M059J (cell line): ENCODE measurements at places on chromosomes 16 and 17. TPM values are rescaled to one million over a fixed set of nuclear protein-coding genes. Genes with fewer than 3 reads are reported as not detected.

Gene CRISPLD2
- total RNA-seq, result 22.7 and 37.3 TPM in 2 replicates

Gene HAS3
- 0.20 and 1.3 TPM in 2 replicates for total RNA-seq

Gene PMM2
- 42.7 and 61.0 TPM in 2 replicates for total RNA-seq

- no peak for DNase-seq
Observed at GRCh38 chr16:31082368-31083045, 6.2 kb downstream of the PRSS53 start.

DNA sequence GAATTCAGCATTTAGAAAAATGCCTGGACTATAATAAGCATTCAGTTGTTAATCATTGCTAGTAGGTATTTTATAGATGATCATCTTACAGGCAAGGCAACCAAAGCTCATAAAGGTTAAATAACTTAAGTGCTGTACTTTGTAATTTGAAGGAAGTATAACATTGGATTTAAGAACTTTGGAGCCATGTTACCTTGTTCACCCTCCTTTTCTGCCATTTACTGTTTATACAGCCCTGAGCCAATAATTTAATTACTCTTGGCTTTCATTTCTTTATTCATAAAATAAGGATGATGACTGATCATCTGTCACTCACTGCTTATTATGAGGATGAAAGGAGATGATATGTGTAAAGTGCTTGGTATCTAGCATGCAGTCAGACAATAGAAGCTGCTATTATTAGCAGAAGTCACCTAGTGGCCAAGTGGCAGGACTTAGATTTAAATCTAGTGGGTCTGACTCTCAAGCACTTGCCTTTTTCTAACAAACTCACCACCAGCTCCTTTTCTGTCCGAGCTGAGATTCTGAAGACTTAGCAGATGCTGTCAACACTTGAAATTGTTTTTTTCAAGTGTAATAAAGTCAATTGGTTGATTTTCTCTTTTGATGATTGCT is 18.3 kb upstream of the DDX52 start:
- no peak for DNase-seq

DNA sequence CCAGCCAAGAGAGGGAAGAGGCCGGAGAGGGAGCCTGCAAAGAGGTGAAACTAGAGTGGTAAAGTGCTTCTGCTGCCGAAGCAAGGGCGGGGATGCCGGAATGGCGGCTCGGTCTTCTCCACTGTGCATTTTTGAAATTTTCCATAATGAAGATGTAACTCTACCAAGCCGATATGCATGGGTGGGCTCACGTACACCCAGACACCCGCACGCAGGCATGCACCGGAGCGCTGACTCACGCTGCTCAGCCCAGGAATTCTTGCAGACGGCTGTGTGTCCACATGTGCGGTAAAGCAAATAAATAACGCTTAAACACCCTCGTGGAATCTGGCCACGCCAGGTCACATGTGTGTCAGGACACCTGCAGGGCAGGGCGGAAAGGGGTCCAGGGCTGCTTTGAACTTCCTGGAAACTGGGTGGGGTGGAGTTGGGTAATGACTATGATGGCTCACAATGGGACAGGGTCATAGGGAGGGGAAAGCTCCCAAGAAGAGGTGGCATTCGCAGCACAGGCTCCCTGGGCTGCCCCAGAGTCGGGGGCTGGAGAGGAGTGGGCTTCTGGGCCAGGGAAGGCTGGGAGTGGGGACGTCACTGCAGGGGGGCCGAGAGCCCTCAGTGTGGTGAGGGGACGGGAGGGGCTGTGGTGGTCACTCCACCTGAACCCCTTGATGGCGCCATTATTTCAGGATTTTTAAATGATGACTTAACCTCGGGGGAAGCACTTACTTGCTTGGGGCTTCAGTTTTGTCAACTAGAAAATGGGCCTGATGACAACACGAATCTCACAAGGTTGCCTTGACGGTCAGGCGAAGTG is 265.5 kb downstream of the PARN start:
- peak; percentile 88 for DNase-seq

- no peak for DNase-seq
Observed at GRCh38 chr16:20333120-20333519, 5.8 kb upstream of the GP2 start.

DNA sequence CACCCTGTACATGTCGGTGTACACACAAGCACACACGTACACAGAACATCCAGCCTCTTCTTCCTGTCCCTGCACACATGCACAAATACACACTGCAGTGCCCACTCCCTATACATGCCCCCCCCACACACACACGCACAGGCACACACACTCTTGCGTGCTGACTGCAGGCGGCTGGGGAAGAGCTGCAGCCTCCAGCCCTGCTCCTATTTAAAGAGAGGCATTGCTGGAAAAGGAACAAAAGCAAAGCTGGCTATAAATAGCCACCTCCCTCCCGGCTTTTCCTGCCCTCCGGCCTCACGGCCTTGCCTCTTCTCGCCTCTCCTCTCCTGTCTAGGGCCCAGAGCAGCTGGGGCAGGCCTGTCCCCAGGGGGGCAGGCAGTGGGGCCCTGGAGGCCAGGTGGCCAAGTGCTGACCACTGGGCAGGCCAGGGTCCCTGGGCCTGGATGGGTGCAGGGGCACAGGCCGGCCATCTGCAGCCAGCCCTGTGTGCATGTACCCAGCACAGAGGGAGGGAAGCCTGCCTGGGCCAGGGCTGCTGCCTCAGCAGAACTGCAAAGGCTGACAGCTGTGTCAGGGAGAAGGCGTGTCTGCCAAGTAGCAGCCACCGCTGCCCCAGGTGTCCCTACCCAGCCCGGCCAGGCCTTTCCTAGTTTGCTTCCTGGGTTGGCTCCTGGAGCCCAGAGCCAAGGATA is 25.4 kb downstream of the RTN4RL1 start:
- DNase-seq, result peak; percentile 47

- no peak for DNase-seq
Observed at GRCh38 chr17:1497831-1498230, 5.3 kb upstream of the MYO1C start.

- no peak for DNase-seq
Observed at GRCh38 chr17:21001111-21001812, 41.5 kb downstream of the USP22 start.

GRCh38 chr16:57994361-57994760 is 6.1 kb downstream of the ZNF319 start:
- DNase-seq, result no peak

DNA sequence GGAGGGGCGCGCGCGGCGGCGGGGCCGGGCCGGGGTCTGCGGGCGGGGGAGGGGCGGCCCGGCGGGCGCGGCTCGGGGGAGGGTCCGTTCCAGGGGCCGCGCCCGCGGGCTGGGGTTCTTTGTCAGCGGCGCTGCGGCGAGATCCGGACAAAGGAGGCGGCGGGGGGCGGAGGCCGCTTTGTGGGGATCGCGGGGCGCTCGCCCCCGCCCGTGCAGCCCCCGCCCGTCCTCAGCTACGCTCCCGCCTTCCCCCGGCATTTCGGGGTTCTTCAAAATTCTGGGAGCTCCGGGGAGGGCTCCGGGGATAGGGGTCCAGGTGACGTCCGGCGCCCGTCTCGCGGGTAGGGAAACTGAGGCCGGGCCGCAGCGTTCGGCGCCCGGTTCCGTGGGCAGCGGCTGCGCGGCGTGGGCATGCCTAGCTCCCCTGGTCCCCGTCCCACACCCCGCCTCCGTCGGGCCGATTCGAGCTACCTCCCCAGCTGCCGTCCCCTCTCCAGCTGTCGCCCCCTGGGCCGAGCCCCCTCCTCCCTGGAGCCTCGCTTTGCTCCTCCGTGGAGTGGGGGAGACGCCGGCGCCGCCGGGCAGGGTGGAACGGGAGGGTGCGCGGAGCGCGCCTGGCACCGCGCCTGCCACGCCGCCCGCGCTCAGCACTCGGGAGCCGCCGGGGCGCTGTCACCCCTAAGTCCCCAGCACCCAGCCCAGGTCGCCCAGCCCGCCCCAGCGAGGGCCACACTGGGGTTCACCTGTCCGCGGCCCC is 546 bp downstream of the SNN start:
- DNase-seq, result no peak

DNA sequence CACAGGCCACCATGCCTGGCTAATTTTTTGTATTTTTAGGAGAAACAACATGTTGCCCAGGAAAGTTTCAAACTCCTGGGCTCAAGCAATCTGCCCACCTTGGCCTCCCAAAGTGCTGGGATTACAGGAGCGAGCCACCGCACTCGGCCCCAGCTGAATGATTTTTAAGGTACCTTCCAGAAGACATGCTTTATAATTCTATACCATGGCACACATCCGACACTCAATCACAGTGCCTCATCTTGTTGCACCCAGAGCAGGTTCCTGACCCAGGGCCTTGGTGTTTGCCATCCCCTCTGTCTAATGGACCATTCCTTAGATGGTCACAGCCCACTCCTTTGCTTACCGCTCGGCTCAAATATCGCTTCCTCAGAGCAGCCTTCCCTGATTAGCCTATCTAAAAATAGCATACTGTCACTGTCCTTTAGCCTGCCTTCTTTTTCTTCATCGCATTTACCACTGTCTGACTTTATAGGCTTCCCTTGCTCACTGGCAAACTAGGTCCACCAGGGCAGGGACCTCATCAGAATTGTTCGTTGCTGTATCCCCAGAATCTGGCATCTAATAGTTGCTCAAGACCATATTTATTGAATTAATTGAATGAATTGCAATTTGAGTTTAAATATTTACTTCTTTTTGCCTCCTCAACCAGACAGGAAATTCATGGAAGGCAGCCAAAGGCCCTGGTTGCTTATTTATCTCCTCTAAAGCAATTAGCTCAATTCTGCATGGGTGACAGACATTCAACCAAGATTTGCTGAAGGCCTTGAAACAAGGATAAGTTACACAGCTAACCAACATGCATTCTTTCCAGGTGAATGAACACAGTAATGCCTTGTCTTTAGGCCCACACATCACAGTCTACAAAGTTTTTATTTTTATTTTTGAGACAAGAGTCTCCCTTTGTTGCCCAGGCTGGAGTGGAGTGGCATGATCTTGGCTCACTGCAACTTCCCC is 6.3 kb upstream of the TENT4B start:
- DNase-seq, result peak; percentile 67

- DNase-seq, result no peak
Observed at GRCh38 chr16:84486551-84487235, 17.8 kb downstream of the MEAK7 start.

GRCh38 chr16:84036982-84037425 is 5.6 kb downstream of the SLC38A8 start:
- no peak for DNase-seq

DNA sequence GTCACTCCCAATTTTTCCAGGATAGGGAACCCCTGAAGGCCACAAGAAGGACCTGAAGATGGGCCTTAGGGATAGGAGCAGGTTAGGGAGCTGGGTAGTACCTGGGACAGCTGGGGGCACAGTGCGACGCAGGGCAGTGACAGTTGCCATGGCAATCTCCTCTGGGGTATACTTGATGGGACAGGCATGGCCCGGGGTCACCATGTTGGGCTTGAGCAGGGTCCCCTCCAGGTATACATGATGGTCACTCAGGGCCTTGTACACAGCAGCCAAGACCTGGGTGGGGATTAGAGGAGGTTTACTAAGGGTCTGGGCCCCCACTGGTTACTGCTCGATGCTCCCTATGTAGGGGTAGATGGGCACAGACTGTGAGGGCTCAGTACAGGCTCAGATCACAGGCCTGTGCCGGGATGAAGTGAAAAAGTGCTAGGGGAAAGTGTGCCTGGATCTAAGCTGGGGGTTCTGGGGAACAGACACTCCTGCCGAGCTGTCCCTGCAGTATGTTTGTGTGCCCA is 2.7 kb downstream of the ALDOC start:
- no peak for DNase-seq
